RKO (cell line): ENCODE measurements at places on chromosomes 7 and 10.

DNA sequence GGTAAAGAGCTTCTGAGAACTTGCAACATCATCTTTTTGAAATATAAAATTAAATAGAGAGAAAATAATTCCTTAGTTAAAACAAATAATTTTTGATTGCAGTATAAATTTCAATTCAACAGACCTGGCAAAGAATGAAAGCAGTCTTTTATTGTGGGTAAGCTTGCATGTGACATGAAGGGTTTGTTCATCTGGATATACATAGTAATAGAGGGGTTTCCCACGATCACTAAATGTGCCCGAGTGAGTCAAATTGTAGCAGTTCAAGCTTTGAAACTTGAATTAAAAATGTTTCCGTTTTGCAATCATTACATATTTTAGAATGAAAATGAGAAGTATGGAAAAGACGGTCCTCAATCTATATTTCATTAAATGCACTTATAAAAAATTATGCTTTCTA is 658.4 kb upstream of the MBL2 start:
- DNase-seq, result no peak

DNA sequence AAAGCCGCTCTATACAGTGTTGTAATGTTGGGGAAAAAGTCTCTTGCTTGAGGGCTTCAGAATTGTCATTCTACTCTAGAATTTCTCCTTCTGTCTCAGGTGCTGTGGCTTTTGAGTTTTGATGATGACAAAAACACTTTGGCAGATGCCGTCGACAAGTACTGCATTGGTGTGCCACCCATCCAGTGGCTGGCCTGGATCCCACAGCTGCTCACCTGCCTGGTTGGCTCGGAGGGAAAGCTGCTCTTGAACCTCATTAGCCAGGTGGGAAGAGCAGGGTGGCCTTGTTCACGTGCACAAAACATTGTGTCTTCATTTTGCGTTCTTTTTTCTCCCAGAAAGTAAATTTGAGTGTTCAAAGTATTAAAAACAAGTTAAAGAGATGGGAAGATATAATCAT is 112.0 kb downstream of the TRRAP start:
- DNase-seq, result no peak

- no peak for DNase-seq
Observed at GRCh38 chr7:127959770-127960169, 71.5 kb downstream of the LRRC4 start.

GRCh38 chr10:69864321-69864720 is 62.6 kb downstream of the COL13A1 start:
- peak; percentile 80 for DNase-seq

DNA sequence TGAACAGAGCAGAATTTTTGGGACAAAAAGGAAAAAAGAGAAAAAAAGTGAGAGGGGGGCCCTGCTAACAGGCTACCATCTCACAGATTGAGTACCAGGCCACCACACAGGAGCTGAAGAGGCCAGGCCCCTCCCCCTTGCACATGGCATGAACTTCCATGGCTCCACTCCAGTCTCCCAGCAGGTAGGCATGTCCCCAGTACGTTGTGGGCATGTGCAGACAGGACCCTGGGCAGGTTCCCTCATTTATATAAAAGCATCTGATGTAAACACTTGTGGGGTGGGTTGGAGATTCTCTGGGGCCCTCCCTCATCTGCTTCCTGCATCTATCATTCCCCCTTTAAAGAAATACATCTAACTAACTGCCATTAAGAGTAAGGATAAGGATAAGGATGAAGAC is 45.0 kb upstream of the AKR1C1 start:
- no peak for DNase-seq

GRCh38 chr7:50599385-50599784 is 34.2 kb upstream of the DDC start:
- DNase-seq, result no peak

DNA sequence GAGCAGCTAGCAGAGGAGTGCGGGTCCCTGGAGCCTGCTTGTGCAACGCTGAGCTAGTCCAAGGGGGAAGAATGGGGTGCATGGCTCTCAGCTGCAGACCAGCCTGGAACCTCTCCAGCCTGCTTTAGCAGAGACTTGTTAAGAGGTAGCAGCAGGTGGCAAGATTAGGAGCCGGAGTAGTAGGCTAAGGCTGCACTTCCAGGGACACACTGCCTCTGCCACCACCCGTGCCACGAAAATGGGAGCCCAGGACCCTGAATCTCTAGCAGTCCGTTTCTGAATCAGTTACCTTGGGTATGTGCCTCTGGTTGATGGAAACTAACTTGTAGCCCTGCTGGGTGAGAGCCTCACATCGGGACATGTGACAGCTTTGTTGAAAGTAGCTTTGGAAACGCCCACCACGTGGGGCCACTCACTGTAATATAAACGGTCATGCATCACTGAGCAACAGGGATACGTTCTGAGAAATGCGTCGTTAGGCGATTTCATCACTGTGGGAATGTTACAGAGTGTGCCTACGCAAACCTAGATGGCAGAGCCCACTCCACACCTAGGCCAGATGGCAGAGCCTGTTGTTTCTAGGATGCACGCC is 25.9 kb downstream of the HTRA1 start:
- no peak for DNase-seq

- DNase-seq, result no peak
Observed at GRCh38 chr10:70729763-70730357, 55.3 kb downstream of the TBATA start.

DNA sequence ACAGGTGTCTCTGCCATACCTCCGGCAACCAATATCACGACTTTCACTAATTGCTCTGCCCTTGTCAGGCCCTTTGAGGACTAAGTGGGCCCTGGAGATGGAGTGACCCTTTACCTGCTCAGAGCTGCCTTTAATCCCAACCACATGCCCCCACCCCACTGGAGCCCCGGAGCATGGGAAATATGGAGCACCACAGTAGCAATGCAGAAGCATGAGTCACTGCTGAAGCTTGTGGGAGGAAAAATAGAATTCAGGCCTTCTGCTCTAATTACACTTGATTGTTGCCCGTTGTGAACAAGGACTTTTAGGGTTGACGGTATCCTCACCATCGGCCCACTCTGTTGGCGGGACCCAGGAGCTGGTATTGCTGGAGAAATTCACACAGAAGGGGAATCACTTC is 52.5 kb upstream of the FRMD4A start:
- no peak for DNase-seq

GRCh38 chr10:36675458-36675880 is 449.9 kb upstream of the ANKRD30A start:
- peak; percentile 21 for DNase-seq

DNA sequence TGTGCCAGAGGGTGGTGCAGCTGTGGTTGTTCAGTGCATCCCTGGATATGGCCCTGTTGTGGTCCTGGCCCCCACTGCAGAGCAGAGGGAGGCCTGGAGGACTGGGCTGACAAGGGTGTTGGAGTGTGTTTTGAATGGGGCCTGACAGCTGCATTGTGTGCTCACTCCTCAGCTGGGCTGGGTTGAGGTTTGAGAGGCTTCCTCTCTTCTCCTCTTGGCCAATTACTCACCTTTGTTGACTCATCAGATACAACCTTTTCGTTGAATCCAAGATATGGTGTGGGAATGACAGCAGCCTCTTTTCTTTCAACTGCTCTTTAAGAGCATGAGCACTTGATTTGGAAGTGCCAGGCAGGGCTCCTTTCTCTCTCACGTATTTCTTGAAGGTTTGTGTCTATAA is 228.5 kb upstream of the COBL start:
- DNase-seq, result peak; percentile 15

DNA sequence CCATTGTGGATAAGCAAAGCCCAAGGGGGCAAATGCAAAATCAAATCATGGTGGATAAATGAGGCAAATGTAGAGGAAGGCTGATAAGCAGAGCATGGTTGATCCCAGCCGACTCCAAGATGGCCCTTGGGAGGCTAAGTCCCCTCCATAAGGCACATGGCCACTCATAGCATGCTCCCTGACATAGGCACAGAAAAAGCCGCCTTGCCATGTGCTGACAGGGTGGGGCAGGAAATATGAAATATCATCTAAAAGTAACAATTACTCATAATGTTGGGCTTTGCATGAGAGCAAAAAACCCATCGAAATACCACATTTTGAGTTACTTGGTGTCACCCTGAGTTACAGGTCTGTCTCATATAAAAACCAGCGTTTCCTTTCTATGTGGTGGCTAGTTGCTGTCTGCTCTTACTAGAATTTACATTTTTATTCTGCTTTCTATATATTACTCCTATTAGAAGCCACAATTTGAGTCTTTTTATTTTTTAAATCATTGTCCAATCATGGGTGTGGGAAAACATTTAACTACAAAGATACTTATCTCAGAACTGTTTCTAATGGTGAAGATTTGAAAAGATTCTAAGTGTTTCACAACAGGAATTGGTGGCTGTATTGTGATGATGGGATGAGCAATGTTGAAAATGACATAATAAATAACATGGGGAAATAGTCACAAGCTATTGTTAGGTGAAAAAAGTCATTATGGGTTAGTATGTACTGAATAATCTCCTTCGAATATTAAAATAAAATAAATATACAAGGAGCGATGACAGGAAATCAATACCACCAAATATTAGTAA is 102.7 kb downstream of the CUBN start:
- peak; percentile 92 for DNase-seq

DNA sequence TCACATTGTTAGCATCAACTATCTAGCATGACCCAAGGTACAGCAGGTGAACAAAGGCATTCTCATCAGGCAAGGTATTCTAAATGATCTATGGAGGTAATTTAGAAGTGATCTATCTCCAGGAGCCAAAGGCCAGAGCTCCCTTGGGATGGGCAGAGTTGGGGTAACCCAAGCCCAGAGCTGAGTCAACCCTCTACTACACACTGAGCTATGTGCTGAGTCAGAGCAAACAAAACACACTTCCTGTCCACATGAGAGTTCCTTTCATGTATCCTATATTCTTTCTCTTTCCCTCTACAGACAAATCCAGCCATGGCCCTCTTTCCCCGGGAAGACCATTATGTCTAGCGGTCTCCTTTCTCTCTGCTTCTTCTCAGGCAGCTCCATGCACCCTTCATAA is 68.2 kb upstream of the AGK start:
- peak; percentile 53 for DNase-seq

DNA sequence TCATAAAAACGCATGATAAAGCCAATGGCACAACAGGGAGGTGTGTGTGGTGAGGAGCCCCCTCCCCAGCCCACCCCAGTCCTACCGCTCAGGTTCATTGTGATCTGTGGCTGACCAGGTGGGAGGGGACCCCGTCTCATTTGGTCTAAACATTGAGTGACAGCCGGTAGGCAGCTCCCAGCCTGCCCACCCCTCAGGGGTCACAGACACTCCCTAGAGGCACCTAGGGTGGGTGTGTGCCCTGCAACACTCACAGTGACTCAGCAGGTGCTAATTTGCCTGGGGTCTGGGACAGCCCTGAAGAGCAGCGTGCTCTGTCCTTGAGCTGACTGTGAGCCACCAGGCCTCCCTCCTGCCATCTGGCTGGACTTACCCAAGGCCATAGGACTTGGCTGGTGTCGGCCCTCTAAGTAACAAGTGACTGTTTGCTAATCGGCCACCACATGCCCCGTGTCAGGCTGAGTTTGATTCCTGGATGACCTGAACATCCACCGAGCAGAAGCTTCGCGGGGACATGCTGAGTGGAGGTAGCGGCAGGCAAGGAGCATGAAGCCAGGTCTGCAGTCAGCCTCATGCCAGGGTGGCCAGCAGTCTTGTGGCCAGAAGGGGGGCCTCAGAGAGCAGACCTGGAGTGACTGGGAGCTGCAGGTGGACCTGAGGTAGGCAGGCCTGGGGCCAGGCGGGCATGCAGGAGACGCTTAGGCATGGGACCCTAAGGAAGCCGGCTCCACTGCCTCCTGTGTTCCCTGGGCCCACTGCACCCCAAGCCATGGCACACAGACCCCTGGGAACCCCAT is 282.3 kb upstream of the SHH start:
- no peak for DNase-seq

GRCh38 chr7:67918158-67918557 is 921.5 kb downstream of the TYW1 start:
- peak; percentile 50 for DNase-seq

DNA sequence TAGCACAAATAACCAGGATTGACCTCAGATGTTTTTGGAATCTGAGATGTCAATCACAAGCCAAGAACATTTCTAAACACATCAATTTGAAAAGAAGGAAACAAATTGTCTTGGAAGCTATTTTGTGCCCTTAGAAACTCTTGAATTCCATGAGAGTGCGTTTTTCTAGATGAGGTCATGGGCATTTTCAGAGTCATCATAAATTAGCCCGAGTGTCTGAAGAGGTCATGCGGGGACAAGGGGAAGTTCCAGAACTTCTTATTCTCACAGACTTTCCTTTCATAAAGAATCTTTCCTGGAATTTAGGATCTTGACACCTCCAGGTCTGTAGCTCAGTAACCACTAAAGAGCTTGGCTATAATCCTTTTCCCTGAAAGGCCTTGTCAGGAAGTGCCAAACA is 28.2 kb downstream of the IL2RA start:
- peak; percentile 22 for DNase-seq

DNA sequence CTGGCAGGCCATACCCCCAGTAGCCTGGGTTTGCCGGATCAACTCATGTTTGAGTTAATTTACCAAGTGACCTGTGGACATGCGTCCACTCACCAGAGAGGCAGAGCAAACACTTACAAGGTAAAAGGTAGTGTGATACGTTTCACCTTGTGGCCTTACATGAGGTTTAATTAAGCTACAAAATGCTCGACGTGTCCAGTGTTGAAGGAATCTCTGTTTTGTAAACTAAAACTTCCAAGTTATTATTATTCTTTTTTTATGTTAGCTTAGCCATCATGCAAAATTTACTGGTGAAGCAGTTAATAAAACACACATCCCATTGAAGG is 42.9 kb downstream of the RGS10 start:
- no peak for DNase-seq

DNA sequence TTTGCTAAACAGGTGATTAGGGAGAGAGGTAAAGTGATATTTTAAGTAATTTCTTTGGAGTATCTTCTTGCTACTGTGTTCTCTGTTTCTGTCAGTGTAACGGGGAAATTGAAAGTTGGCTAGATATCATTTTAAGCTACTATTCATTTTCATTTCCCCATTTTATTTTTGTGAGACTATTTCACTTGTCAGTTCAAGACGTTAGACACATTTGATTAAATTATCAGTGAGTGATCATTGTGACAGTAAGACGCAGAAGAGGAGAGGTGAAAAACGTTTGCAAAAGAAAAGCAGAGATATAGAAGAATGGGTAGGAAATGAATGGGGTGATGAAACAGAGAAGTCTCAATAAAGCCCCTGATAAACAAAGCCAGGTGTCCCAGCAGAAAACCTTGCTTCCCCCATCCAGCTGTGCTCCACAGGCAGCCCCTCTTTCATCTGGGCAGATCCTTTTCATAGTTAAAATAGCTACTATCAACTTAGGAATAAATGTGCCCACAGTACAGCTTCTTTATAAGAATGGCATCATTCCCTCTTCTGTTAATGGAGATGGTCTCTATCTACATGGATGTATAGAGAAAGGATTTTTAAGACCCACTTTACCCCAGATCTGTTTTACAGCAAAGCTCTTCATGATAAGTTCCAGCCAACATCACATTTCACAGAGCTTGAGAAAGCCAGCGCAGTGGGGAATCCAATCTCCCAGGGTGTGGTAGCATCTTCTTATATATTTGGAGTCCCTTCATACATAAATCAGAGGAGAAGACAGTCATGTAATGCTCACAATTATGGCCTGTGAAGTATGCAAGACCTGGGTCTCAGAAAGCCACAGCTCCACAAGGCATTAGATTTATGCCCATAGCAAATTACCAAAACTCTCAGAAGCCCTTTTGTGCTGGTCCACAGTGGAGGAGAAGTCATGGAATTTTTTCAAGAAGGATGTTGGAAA is 138.1 kb upstream of the ITGB1 start:
- no peak for DNase-seq

GRCh38 chr10:63115732-63116383 is 17.3 kb upstream of the NRBF2 start:
- no peak for DNase-seq

GRCh38 chr7:91850455-91850854 is 30.0 kb downstream of the MTERF1 start:
- DNase-seq, result peak; percentile 49

- no peak for DNase-seq
Observed at GRCh38 chr10:103706762-103707161, 148.6 kb downstream of the SH3PXD2A start.
